Fibroblast of skin of right biceps (primary cell): ENCODE measurements at places on chromosomes 2 and 18.
A peak's percentile ranks its signal among the peaks of the same experiment; 100 is the strongest.

DNA sequence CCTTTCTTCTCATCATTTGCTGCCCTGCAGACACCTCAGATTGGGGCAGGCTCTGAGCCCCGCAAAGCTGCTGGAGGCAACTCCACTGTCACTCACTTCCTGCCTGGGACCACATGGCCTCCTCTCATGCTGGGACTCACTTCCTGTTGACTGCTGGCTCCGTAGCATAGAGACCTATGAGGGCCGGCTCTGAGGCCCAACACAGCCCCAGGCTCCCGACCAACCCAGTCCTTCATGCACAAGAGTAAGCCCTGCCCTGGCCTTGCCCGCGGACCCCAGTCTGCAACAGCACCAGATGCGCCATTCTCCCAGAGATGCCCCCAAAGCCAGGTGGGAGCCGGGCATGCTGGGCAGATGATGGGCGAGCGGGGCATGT lies 55.7 kb downstream of the DNMT3A start:
- DNase-seq = peak; percentile 12

DNA sequence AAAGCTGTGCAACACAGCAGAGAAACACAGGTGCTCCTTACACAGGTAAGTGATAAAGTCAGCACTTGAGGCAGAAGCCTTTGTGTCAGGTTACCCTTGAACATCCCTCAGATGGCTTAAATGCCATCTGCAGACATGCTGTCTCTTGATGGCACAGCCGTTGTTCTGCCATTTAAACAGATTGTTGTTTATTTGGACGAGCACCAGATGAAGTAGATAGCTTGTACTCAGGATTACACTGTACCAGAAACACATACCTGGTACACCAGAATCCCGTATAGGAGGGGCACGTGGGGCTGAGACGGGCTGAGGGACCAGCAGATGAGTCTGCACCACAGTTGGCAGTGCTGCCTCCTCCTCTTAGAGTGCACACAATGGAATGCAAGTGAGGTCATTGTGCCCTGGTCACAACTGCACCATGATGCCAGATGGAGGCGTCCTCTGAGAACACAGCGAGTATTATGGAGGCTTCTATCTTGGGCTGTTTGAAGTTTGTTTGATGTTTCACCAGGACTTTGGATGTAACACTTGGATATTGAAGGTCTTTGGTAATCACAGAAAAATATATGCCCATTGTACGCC lies 143.0 kb downstream of the TANC1 start:
- DNase-seq = no peak

GRCh38 chr18:8695932-8696517 lies 9.3 kb upstream of the MTCL1 start:
- DNase-seq = no peak

DNA sequence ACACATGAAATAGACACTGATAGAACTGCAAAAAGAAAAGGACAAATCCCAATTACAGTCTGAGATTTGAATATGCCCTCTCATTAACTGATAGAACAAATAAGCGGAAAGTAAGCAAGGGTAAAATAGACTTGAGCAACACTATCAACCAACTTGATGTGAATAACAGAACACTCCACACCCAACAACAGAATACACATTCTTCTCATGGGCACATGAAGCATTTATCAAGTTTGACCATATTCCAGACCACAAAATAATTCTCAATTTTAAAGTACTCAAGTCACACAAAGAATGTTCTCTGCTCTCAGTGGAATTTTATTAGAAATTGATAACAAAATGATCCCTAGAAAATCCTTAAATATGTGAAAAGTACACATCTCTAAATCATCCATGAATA lies 19.0 kb downstream of the ETAA1 start:
- no peak for DNase-seq

- DNase-seq = no peak
These were observed 1.1 kb upstream of the SATB2 start for GRCh38 chr2:199458806-199459285.

GRCh38 chr2:62713837-62714236 lies 8.3 kb downstream of the EHBP1 start:
- peak; percentile 31 for DNase-seq
